ENCODE measurements at places on chromosomes 12 and 14.
A peak's percentile ranks its signal among the peaks of the same experiment; 100 is the strongest.

- no peak for DNase-seq
Measured at GRCh38 chr12:99154216-99154982, 493.2 kb upstream of the GARIN6 start.

DNA sequence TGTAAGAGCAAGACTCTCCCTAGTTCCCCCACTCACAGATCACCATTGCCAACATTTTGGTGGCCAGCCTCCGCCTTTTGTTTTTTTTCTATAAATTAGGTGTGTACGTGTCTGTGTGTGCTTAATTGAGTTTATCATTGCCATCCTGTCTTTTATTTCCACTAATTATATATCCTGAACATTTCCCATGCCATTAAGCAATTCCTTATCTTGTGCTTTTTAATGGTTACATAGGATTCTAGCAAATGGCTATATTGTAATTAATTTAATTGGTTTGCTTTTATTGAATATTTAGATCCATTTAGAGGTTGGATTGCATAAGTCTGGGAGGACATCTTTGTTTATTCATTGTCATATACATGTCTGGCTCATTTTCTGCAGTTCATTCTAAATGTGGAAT lies 107.3 kb upstream of the RTL1 start:
- DNase-seq: no peak

DNA sequence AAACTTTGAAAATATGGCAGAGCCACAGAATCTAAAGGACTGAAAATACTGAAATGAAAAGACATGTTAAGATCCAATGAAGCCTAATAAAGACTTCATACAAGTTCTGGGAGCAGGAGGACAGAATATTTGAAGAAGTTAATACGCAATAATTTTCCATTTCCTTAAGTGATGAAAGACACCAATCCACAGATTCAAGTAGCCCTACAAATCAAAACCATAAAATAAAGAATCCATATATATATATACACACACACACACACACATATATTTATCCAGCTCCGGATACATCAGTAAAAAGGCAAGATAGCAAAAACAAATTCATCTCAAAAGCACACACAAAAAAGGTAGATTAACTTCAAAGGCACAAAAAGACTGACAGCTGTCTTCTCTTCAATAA lies 5.7 kb downstream of the NAP1L1 start:
- no peak for DNase-seq

DNA sequence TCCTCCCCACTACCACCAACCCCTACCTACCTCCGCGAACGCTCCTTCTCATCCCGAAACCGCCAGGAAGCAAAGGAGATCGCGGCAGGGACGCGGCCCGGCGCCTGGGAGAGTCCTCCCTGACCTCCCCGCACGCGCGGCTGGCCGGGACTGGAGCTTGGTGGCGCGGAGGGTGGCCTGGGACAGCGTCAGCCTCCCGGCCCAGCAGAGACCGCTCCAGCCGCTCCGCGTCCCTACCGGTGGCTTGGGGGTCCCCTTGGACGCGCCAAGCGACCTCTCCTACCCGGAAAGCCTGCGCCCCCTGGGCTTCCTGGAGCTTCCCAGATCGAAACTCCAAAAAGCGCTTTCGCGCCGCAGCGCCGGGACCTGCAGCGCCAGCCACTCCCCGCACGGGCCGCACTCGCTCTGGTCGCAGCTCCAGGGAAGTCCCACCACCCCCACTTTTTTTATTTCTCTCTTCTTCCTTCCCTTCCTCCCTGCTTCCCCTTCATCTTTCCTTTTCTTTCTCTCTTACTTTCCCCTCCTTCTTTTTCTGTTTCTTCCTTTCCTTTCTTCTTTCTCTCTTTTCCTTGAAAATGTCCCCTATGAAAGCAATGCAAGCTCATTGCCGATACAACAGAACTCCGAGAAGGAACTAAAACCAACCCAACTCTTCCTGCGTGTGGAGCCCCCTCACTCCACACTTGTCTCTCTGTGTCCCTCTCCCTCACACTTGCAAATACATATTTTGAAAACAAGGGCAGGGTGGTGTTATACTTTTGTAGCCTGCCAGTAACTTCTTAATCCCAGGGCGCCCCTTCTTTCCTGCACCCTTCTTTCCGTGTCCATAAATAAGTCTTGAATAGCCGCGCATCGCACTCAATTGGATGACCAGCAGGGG lies 3.8 kb downstream of the DIO3 start:
- DNase-seq: no peak

GRCh38 chr12:124758266-124759220 lies 105.1 kb downstream of the SCARB1 start:
- DNase-seq: no peak

DNA sequence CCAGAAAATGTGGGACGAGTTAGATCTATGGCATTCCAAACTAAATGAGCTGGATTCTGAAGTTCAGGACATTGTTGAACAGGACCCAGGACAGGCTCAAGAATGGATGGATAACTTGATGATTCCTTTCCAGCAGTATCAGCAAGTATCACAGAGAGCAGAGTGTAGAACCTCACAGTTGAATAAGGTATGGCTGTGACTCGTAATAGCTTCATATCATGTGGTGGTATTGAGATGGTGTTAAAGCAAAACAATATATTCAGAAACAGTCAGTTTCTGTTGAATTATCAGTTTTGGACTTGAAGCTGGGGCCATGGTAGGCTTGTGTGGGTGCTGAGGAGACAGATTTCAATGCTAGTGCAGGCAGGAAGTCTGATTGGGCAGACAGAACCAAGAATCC lies 213.7 kb downstream of the ESR2 start:
- DNase-seq: no peak

GRCh38 chr14:72715215-72715849 lies 178.6 kb downstream of the DPF3 start:
- no peak for DNase-seq

DNA sequence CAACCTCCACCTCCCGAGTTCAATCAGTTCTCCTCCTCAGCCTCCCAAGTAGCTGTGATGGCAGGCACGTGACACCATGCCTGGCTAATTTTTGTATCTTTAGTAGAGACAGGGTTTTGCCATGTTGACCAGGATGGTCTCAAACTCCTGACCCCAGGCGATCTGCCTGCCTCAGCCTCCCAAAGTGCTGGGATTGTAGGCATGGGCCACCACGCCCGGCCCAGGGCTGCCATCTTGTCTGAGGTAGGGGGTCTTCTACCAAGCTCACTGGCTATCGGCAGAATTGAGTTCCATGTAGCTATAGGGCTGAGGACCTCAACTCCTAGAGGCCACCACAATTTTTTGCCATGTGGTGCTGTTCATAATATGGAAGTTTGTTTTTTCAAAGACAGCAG lies 115.6 kb downstream of the EGLN3 start:
- DNase-seq: no peak

DNA sequence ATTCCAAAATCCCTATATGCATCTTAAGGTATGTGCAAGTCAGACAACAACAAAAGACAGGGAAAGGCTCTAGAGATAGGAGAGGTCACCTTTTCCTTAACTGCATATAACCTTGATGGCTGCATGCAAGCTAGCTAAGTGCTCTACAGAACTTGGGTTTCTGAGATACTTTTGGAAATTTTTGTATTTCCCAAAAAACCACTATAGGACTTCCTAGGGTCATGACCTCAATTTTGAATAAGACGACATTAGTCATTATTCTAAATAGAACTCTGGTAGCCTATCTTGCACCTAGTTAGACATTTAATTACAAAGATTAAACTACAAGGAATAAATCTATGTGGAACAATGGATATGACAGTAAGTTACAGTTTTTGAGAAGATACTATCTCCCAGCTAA lies 309.3 kb downstream of the BCAT1 start:
- DNase-seq: no peak

GRCh38 chr12:81245458-81245857 lies 167.6 kb downstream of the ACSS3 start:
- DNase-seq: no peak

DNA sequence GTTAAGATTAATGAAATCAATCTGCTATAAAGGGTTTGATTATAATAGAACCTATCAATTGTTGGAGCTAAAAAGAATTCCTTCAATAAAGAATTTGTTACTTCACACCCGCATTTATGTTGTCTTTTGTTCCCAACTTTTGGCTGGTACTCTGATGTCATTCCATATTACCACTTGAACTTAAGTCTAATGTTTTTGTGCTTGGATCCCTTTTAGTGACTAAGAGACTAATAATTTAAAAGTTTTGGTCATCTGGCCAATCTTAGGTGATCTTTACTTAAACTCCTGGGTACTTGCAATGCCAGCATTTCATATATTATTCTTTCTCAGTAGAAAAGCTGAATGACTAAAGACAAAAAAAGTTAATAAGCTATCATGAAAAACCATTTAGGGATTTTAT lies 113.0 kb downstream of the TMEM30B start:
- DNase-seq: no peak

DNA sequence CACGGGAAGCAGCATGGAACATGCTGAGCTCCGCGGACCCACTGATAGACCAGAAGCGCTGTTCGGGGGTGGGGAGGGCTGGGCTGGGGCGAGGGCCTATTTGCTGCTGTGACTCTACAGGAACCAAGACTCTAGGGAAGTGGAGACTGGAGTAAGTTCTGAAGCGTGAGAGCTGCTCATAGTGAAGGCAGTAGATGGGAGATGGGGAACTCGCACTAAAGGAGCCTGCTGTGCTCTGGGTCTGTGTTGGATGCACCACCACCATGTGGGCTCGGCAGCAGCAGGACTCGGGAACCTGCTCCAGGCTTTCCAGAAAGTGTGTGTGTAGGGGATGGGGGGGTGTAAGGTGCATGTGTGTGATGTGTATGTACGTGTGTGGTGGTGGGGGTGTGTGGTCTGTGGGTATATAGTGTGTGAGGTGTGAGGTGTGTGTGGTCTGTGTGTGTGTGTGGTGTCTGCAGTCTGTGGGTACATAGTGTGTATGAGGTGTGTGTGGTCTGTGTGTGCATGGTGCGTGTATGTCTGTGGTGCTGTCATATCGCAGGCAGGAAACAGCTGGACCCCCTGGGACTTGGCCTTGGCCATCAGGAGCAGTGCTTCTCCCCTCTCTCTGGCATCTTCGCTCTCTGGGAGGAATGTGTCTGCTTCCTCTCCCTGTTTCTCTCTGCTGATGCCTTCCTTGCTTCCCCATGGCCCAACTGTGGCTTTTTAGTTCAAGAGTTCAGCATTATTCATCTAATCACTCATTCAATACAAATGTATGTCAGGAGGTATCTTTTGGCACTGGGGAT lies 378.9 kb downstream of the FUT8 start:
- no peak for DNase-seq

DNA sequence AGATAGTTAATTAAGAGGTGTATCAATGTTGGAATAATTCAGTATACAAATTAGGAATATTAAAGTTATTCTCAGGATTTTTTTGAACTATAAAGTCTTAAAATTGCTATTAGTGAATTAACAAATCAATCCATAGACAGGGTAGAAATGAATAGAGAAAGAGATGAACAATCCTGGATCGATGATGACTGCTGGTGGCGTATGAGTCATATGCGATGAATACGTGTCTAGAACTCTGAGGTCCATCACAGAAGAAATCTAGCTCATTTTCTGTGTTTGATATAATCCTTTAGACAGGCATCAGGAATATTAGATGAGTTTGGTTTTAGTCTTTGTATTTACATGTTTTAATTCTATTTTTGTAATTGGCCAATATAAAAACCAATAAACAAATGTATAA lies 85.4 kb upstream of the RTL1 start:
- no peak for DNase-seq

DNA sequence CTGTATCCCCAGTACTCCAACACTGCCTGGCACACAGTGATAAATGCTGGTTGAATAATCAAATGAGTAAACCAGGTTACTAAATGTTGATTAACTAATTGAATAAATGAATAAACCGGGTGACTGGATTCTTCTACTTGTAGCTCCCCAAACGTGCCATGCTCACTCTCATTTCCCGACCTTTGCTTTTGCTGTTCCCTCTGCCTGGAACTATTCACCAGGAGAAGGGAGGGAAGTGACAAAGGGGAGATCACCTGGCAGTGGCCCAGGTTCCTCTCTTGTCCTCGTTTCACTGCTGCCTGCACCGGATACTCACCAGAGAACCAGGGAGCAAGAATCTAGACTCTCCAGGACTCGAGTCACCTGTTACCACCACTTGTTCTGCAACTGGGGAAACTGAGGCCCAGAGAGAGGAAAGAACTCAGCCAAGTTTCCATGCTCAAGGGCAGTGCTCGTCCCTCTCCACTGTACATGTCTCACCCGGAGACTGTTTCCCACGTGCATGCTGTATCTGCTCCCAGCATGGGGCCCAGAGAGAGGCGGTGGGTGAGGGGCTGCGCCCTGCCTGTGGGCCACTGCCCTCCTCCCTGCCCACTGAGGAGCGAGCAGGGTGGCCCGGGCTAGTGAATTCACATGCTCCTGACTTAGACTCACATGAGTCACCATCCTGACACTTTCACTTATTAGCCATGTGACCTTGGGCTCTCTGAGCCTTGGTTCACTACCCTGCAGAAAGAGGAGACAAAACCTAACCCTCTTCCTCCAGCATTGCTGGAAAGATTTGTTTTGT lies 17.7 kb upstream of the POP5 start:
- no peak for DNase-seq

GRCh38 chr12:128338386-128339125 lies 71.6 kb downstream of the TMEM132C start:
- DNase-seq: no peak

GRCh38 chr12:10293151-10293550 lies 14.5 kb upstream of the KLRD1 start:
- DNase-seq: no peak

GRCh38 chr12:111033281-111034082 lies 113.1 kb upstream of the MYL2 start:
- DNase-seq: no peak

GRCh38 chr14:77026930-77027537 lies 1.5 kb downstream of the IRF2BPL start:
- DNase-seq: peak; percentile 49

DNA sequence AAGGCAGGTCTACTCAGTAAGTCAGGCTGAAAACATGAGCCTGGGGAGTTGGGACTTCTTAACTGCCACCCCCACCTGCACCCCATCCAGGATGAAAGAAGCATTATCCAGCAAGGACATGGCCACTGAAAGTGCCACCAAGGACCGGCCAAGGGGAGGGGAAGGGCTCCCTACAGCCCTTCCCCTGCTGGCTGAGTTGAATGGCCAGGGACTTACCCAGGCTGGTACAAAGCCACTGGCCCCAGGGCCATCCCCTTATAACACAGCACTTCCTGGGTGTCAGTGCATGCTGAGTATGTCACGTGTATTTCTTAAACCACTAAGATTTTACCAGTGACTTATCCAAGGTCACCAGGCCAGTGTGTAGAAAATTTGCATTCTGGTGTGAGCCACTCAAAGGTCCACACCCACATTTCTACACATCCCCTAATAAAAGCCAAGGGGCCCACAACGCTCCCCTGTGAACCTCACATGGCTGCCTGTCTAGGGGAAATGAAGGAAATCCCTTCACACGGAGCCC lies 29.3 kb upstream of the ZFP36L1 start:
- DNase-seq: no peak

DNA sequence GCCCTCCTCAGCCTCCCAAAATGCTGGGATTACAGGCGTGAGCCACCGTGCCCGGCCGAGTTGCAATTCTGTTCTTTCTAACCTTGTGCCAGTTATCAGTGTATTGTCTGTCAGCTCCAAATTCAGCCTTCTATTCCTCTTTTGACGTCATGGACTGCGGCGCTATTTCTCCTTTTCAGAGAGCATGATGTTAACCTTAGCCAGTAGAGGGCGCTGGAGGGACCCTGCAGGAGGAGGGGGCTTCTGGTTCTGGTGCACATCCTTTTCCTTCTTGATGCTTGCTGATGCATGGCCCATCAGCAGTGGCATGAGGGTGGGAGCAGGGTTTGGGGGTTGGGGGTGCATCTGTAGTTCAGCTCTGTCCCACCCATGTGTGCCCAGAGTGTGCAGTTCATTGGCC lies 179.3 kb upstream of the RMST start:
- DNase-seq: no peak

- no peak for DNase-seq
Measured at GRCh38 chr12:65082406-65082805, 38.7 kb downstream of the WIF1 start.
